Fibroblast of skin of scalp (primary cell): ENCODE measurements at places on chromosomes 7 and 10.

- no peak for DNase-seq
These were observed 238.2 kb downstream of the CELF2 start for GRCh38 chr10:11255796-11256444.

- DNase-seq: no peak
These were observed 55.3 kb upstream of the ZNF438 start for GRCh38 chr10:31087011-31087410.

DNA sequence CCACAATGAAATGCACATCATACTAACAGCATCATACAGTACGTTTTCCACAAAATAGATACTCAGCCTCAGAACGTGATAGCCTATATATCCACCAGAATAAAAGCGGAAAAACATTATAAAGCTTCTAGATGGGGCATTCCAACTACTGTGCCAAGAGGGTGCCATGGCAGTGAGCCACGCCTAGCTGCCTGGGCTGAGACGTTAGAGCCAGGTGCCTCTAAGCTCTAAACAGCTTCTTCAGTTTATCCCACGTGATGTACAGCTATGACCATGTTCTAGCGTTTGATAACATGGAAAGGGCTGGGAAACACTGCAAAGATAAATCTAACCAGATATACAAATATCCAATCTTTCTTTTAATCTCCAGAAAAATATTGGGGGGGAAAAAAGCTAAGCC is 17.8 kb downstream of the USP6NL start:
- DNase-seq: no peak

- DNase-seq: peak; percentile 17
These were observed 240.6 kb upstream of the KIAA1217 start for GRCh38 chr10:23968301-23968700.

DNA sequence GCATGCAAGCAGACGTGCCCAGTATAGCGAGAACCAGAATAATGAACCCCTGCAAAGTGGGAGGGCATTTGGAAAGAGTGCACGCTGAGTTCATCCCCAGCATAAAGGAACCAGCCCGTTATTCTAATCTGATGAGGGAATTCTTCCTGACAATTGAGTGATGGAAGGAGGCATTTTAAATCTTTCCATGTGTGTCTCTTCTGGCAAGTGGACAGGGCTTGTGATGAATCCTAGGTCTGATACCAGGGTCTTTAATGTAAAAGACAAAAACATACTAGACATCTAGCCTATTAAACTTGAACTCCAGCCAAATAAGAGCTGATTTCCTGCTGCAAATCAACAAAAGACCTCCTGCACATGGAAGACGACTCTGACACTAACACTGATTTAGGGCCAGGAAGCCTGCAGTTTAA is 301.2 kb downstream of the DPP6 start:
- DNase-seq: no peak

- DNase-seq: peak; percentile 43
These were observed 133.2 kb downstream of the CUX1 start for GRCh38 chr7:101950450-101951119.

DNA sequence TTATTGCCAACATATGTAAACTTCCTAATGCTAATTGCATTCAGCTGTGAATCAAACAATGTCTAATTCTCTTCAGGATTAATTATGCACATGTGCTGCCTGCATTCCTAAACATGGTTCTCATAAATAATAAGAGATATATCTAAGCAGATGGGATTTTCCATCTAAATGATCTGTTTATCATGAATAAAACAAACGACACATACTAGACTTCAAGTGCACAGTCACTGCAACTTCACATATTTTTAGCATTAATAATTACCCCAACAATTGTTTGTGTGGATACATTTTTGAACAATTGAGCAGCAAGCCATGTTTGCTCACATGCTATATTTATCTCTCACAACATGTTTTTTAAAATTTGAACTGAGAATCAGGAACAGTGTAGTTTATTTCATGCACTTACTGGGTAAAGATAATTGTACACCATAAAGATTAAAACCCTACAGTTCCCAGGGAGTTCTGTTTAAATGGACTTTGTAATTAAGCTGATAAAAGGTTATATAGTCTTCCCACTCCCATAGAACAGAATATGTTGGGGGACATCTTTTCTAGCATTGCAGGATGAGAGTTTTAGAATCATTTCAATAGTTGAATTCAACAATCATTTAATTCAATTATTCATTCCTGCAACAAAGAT is 378.5 kb downstream of the MDFIC start:
- peak; percentile 52 for DNase-seq

DNA sequence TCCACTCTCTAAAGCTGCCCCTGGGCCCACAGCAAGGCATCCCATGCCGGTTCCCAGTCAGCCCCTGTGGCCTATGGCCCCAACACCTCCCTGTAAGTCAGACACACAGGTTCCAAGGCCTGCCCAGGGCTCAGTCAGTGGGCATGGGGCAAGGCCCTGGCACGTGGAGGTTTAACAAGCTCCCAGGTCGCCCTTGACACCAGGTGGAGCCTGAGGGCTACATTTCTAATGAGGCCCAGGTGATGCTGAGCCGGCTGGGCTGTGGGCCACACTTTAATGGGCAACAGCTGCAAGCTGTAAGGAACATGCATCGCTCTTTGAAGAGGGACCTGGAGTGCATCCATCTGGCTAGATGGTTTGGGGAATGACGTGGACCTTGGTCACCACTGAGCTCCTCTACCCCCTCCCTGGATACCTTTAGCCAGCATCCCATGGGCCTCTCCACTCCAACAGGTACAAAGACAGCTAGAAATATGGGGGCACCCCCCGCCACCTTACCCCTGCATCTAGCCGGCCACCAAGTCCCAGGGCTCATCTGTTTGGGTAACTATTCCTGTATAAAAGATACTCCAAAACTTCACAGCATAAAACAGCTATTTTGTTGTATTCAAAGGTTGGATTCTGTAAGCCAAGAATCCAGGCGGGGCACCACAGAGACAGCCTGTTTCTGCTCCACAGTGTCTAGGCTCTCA is 122.5 kb downstream of the OAT start:
- DNase-seq: peak; percentile 24

DNA sequence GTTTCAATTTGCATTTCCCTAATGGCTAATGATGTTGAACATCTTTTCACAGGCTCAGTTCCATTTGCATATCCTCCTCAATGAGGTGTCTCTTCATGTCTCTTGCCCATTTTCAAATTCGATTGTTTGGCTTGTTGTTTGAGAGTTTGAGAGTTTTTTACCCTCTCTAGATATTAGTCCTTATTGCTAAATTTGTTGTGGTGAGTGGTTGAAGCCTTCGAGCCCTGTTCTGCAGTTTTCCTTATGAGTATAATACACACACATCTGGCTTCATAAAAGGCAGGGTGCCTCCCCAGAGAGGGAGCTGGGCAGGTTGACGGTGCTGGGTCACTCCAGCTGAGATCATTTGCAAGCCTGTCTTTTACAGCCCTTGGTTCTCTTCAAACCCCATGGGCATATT is 65.1 kb downstream of the RGS10 start:
- DNase-seq: no peak

- no peak for DNase-seq
These were observed 295.9 kb upstream of the PHF14 start for GRCh38 chr7:10677668-10678232.

DNA sequence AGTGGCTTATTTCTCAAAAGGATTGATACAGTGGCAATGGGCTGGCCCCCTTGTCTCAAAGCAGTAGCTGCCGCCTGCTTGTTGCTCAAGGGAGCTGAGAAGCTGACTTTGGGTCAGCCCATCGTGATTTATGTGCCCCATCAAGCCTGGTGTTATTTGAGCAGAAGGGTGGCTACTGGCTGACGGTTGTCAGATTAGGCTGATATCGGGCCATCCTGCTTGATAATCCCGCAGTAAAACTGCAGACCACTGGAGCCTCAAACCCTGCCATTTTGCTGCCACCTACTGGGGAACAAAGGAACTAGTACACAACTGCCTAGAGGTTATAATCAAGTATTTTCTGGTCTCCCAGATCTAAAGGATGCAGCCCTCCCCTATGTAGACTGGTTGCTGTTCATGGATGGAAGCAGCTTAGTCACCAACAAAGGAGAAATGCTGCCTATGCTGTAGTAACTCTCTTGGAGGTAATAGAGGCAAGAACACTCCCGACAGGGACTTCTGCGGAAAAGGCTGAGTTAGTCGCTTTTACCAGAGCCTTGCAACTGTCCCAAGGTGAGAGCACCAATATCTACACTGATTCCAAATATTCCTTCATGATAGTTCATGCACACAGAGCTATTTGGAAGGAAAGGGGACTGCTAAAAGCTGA is 65.9 kb upstream of the ZNF92 start:
- peak; percentile 63 for DNase-seq

GRCh38 chr10:78672918-78673317 is 395.8 kb upstream of the ZMIZ1 start:
- peak; percentile 55 for DNase-seq

GRCh38 chr10:10489805-10490571 is 527.7 kb upstream of the CELF2 start:
- DNase-seq: peak; percentile 73
